GM23248 (cell line): ENCODE measurements at places on chromosomes 2 and 18.

DNA sequence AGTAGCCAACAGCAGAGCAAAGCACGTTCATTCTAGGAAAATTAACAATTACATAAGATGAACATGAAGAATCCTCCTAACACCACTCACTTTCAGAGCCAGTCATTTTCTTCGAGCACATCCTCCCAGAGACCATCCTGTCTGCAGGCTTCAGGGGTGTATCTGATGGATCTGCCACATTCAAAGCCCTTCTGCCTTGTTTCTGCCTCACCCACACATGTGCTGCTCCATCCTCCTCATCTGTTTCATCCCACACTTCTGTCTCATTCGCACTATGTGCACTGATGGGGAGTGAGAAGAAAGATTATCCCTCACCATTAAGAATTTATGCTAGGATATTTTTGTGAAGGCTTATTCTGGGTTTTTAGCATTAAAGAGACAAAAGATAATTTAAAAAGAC is 287.9 kb upstream of the PKDCC start:
- DNase-seq, result no peak

DNA sequence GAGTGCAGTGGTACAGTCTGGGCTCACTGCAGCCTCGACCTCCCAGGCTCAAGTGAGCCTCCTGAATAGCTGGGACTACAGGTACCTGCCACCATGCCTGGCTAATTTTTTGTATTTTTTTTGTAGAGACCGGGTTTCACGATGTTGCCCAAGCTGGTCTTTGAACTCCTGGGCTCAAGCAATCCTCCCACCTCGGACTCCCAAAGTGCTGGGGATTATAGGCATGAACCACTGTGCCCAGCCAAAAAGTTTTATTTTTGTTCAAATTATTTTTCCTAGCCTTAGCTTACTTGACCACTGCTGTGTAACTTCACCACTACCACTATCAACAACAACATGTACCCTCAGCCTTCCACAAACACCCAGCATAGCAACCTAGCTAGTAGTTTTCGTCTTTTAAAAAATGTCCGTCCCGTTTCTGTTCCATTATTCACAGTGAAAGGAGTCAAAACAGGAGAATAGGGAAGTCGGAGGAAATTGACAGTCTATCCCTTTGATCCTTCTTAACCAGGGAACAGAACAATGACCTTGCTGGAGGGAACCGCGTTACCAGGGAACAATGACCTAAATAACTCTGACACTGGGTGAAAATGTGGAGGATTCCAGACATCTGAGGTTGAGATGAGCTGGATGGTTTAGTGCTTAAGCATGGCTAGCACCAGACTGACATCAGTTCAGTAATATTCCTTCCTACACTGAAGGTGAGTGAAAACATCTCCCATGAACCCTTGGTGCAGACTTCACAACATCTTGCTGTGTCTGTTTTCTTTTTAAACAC is 69.2 kb upstream of the ARL4C start:
- DNase-seq, result no peak

DNA sequence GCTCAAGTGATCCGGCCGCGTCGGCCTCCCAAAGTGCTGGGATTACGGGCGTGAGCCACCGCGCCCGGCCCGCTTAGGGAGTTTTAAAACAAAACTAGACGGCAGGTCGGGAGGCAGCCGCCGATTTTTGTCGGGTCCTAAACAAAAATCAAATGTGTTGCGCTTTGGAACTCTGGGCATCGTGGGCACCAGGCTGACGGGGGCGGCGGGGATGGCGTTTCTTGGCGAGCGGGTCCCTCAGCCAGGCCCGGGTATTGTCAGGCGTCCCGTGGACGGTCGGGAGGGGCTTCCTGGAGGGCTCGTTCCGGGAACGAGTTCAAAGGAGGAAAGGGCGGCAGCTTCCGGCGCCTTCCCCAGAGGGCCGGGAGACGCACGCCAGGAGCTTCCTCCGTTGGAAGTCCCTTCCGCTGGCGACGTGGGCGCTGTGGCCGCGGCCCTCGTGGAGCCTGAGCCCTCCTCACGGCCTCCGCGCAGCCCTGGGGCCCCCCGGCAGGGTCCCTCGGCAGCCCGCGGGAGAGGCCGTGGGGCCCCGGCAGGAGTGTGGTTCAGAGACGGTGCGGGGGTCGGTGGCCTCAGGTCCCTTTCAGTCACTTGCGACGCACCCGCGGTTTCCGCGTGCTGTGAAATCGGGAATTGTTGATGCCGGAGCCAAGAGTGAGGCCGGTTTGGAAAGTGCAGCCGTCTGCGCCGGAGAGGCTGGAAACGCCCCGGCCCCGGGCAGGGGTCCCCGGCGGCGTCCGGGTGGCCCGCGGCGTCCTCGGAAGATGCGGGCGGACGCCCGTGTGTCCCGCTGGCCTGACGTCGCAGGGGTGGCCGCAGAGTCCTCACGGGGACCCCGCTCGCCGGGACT is 59.3 kb downstream of the EMILIN2 start:
- peak; percentile 69 for DNase-seq

DNA sequence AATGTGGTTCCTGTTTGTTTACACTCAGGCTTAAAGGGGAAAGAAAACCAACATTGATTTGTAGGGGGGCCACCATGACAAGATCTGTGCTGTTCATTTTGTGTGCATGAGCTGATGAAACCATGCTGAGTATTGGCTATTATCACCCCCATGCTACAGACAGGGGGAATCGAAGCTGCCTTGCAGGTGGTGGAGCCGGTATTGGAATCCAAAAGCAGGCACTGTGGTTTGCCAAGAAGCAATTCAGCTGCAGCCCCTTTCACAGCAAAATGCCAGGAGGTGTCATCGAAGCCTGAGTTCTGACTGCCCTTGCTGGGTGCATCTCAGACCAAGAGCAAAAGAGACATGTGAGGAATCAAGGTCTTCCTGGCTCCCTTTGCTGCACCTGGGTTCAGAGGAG is 221.9 kb downstream of the UXS1 start:
- DNase-seq, result no peak

- DNase-seq, result no peak
Measured at GRCh38 chr2:240235811-240236210, 95.4 kb upstream of the OTOS start.

DNA sequence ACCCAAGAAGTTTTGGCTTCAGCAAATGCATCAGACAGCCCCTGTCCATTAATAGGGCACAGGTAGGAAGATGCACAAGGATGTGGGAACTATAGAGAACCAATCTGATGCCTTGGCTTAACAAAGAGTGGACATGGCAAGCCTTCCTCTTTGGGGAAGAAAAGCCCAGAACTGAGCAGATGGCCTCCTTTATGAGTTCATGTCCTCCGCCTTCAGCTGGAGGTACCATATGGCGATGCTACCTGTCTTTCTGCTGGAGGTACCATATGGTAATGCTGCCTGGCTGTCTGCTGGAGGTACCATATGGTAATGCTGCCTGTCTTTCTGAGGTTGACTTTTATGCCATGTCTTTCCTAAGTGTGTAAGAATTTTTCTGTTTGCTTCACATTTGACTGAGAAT is 6.0 kb downstream of the RETREG2 start:
- no peak for DNase-seq

- DNase-seq, result no peak
Measured at GRCh38 chr2:172821370-172822338, 86.0 kb downstream of the RAPGEF4 start.

DNA sequence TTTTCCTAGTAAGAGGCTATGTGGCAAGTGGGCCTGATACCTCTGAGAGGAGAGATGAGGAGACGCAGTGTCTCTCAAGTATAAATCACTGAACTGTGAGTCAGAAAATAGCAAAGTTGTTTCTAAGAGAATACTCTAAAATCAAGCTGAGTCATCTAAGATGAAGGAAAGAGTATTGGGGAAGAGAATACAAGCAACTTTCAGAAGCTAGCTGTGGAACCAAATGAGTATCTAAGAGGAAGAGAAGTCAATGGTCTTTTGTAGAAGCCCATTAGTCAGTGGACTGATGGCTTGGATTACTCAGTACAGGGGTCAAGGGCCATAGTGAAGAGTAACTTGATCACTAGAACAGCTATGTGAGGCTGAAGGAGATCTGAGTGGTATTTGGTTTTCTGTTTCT is 2.7 kb upstream of the DCC start:
- peak; percentile 57 for DNase-seq

- no peak for DNase-seq
Measured at GRCh38 chr2:127092306-127092705, 14.6 kb downstream of the BIN1 start.

DNA sequence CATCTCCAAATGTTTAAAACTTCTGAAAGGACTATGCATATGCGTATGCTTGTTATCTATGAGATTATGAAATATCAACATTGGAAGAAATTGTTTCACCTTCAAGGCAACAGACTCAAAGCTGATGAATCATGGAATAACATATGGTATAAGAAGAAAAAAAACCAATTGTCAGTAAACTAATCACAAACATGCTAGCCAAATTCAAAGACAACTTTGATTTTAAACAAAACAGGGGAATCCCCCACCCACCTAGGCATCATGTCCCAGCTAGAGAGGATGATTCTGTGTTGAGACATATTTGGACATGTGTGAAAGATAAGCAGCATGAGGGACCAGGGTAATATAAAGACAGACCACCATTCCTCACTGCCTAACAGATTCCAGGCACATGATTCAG is 147.7 kb downstream of the WDPCP start:
- peak; percentile 13 for DNase-seq

DNA sequence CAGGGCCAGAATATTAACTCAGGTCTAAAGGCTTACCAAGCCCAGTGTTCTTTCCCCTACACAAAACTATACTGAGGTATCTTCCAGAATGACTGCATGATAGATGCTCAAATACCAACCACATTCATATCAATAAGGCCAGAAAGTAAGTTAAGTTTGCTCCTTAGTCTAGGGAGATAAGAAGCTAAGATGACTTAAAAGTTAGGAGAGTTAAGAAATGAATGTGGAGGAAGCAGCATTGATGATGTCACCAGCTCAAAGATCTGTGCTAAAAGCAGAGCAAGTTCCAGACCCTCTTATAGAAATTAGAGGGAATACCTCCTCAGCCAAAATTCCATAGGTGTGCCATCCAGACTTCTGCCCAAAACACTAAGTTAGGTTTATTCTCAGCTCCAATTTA is 6.1 kb downstream of the PPP4R1 start:
- peak; percentile 48 for DNase-seq

- peak; percentile 86 for DNase-seq
Measured at GRCh38 chr2:237674731-237675276, 47.4 kb downstream of the LRRFIP1 start.

DNA sequence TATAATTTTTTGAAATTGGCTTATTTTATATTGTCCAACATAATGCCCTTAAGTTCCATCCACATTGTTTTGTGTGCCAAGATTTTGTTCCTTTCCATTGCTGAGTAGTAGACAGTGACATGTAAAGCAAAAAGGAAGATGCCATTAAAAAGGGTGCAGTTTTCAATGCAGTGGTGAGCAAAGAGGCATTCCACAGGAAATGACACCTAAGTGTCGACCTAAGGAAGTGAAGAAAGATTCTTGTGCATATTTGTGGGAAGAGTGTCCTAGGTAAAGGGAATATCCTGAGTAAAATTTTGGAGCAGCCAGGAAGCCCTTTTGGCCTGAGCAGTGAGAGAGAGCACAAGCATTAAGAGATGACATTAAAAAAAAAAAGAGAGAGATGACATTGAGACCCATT is 1099.9 kb downstream of the DPP10 start:
- no peak for DNase-seq

GRCh38 chr18:46008531-46008930 is 41.4 kb upstream of the EPG5 start:
- no peak for DNase-seq

GRCh38 chr2:58896638-58897037 is 655.5 kb upstream of the FANCL start:
- peak; percentile 47 for DNase-seq

GRCh38 chr2:18299423-18300212 is 260.8 kb downstream of the RDH14 start:
- peak; percentile 69 for DNase-seq

DNA sequence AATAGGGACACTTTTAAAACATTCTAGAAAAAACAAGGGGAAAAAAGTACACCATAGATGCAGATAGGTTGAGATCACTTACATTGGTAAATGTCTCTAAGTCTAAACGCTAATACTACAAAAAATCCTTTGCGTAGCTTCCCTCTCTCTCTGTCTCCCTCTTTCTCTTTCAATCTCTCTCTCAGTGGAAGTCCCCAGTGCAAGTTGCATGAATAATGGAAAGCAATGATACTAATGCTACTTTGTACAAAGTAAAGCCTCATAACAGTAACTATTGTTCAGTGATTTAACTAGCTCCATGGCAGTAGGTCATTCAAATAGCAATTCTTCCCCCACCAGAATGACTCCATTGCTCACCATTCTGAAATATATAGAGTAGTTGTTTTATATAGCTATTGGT is 12.8 kb downstream of the MEIS1 start:
- peak; percentile 12 for DNase-seq

- no peak for DNase-seq
Measured at GRCh38 chr2:187877391-187877790, 323.2 kb upstream of the TFPI start.

DNA sequence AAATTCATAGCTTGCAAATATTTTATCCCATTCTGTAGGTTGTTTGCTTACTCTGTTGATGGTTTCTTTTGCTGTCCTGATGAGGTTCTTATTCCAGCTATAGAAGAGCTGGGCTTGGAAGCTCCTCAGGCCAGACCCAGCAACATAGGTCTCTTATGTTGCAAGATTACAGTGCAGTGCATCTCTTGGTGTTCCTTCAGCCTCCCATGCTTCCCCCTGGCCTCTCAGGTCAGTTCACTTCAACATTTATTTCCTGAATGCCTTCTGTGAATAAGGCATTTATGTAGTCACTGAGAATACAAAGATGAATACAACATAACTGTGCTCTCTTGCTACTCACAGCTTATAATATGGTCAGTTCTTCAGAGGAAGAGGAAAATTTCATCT is 179.0 kb upstream of the SLC39A10 start:
- DNase-seq, result peak; percentile 9

- no peak for DNase-seq
Measured at GRCh38 chr2:37764739-37765138, 93.3 kb upstream of the CDC42EP3 start.

- peak; percentile 50 for DNase-seq
Measured at GRCh38 chr2:133602538-133602937, 34.3 kb upstream of the NCKAP5 start.

GRCh38 chr2:204505488-204505887 is 39.8 kb upstream of the PARD3B start:
- DNase-seq, result peak; percentile 28

GRCh38 chr2:17177088-17177487 is 341.2 kb downstream of the RAD51AP2 start:
- no peak for DNase-seq

DNA sequence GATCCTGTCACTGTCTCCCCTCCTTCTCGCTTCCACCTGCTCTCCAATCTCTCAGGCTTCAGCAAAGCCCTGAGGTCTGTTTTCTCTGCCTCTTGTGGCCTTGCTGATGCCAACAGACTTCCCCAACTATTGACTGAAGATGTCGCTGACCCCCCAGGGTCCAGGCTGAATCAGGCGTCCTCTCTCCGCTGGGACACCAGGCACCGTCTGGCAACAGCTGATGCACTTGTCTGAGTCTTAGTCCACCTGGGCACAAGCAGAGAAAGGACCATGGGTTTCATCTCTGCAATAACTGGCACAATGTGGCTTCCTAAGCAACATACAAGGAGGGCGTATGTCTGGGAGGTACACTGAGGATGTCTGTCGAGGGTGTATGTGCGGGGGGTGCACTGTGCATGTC is 248.7 kb upstream of the MYT1L start:
- no peak for DNase-seq
